Midbrain (tissue), 1 donor: ENCODE measurements at places on chromosomes 7 and 10.
A peak's percentile ranks its signal among the peaks of the same experiment; 100 is the strongest.

GRCh38 chr10:26367771-26368170 lies 70.4 kb upstream of the APBB1IP start:
- DNase-seq: no peak

- no peak for DNase-seq
Observed at GRCh38 chr7:122762071-122762470, 59.3 kb upstream of the RNF148 start.

- DNase-seq: peak; percentile 32
Observed at GRCh38 chr7:158317238-158318205, 270.1 kb downstream of the PTPRN2 start.

DNA sequence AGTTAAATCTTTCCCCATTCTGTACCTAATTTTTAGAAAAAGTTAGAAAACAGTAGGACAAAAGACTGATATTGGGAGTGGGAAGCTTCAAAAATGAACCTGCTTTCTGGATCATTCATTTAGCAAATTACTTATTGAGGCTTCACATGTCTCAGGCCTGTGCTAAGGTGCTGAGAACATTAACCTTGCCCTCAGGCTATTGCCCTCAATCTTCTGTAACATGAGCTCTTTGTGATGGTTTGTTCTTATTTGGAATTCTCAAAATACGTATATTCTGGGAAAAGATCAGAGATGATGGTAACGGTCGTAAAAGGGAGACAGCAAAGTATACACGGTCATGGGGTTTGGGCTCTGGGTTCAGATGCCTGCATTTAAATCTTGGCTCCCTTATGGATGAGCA lies 39.5 kb upstream of the PRKG1 start:
- no peak for DNase-seq

GRCh38 chr10:50390302-50390701 lies 139.0 kb upstream of the ASAH2 start:
- no peak for DNase-seq

GRCh38 chr7:70618020-70618551 lies 513.9 kb upstream of the GALNT17 start:
- no peak for DNase-seq
